ENCODE measurements at places on chromosomes 11 and 22.
A peak's percentile ranks its signal among the peaks of the same experiment; 100 is the strongest.

- DNase-seq: no peak
Measured at GRCh38 chr22:17046566-17047348, 38.0 kb upstream of the IL17RA start.

DNA sequence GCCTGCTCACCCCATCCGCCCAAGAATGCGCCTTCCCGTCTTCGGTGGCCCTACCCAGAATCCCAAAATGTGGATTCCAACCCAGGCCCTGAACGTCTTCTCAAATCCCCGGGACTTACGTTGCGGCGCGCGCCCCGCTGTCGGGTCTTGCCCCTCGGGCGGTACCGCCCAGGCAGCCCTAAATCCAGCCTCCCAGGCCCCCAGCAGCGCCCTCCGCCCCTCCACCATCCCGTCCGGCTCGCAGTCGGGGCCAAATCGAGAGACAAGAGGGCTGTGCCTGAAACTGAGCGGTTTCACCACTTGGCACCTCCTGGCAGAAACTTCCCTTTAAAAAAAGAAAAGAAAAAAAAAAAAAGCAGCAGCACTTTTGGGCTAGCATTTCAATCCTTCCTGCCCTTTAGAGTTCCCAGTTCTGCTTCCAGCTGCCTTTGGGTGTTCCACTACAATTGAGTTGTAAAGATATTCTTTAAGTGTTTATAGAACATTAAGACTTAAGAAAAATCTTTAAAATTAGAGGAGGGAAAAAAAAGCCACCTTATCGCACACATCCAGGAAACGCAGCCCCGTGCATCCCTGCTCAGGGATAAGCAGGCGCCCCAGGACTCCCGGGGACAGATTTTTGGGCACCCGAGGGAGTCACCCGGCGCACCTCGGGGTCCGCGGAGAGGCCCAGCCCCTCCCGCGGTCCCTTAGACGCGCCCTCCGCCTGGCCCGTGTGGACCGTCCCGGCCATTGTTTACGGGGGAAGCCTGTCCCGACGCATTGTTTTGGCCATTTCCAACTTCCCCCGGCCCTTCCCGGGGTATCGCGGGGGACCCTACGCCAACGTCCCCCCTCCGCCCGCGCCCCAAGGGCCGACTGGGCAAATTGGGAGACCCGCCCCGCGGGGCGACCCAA, 57.6 kb downstream of the KCNJ4 start:
- peak; percentile 37 for DNase-seq

GRCh38 chr22:43501878-43502277, 90.1 kb downstream of the MPPED1 start:
- DNase-seq: no peak

GRCh38 chr11:126046570-126047195, 16.0 kb downstream of the CDON start:
- no peak for DNase-seq

DNA sequence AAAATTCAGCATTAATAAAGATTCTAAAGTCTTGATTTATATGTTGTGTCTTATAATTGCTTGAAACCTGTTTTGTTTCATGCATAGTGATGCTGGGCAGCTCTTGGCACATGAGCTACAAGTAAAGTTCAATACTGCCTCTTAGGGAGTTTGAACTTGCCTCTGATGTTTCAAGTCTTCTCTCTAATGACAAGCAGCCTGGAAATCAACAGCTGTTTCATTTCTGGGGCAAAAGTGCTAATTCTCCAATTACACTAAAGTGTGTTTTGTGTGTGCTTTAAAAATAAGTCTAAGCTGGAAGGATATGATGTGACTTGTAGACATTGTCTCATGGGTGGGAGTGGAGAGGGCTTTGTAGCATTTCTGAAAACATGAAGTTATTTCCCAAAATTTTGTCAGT, 23.7 kb upstream of the SESN3 start:
- DNase-seq: no peak

- DNase-seq: no peak
Measured at GRCh38 chr11:69158301-69159149, 2.8 kb downstream of the SMIM38 start.

GRCh38 chr11:62105667-62106191, 18.1 kb upstream of the INCENP start:
- no peak for DNase-seq

- no peak for DNase-seq
Measured at GRCh38 chr11:109696191-109696897, 274.4 kb downstream of the C11orf87 start.

GRCh38 chr11:3166268-3167142, 1.4 kb upstream of the OSBPL5 start:
- DNase-seq: no peak

- no peak for DNase-seq
Measured at GRCh38 chr11:61542705-61543104, 34.2 kb downstream of the LRRC10B start.

DNA sequence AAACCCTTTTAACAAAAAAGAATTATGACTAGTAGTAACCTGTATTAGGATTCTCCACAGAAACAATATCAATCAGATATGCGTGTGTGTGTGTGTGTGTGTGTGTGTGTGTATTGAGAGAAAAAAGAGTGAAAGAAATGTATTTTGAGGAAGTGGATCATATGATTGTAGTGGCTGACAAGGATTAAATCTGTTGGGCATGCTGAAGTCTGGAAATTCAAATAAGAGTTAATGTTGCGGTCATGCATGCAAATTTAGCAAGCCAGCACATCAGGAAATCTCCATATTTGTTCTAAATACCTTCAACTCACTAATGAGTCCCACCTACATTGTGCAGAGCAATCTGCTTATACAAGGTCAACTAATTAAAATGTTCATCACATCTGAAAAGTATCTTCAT, 46.8 kb upstream of the IGLL5 start:
- no peak for DNase-seq

DNA sequence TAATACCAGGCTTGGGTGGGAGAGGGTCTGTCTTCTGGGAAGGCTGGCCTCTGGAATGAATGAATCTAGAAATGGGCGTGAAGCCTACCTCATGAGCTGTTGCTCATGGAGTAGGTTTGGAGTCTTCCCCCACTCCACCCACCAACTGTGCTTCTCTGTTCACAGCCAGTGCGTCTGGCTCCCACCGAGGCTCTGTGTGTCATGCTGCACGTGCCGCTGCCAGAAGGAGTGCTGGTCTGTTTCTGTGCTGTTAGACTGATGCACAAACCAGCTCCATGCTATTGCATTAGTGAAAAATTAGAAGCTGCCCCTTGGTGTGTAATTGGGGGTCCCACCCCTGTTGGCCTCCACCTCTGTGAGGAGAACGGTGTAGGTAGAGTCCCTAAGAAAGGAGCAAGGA, 132.3 kb upstream of the PARVA start:
- no peak for DNase-seq

DNA sequence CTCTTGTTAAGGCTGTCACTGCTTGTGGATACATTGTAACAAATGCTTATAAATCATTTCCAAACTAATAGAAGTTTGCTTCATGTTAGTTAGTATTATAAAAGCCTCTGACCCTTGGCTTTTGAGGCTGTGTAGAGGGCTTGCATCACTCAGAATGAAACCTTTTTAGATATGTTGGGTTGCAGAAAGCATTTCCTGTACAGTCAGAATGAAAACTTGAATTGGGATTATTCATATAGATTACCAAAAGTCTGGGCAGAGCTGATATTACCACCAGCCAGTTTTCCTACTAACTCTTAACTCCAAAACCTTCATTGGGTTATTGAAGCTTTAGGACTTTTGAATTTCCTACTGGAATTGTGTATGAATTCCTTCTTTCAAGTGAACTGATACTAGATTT, 12.0 kb downstream of the KMT2A start:
- DNase-seq: no peak

DNA sequence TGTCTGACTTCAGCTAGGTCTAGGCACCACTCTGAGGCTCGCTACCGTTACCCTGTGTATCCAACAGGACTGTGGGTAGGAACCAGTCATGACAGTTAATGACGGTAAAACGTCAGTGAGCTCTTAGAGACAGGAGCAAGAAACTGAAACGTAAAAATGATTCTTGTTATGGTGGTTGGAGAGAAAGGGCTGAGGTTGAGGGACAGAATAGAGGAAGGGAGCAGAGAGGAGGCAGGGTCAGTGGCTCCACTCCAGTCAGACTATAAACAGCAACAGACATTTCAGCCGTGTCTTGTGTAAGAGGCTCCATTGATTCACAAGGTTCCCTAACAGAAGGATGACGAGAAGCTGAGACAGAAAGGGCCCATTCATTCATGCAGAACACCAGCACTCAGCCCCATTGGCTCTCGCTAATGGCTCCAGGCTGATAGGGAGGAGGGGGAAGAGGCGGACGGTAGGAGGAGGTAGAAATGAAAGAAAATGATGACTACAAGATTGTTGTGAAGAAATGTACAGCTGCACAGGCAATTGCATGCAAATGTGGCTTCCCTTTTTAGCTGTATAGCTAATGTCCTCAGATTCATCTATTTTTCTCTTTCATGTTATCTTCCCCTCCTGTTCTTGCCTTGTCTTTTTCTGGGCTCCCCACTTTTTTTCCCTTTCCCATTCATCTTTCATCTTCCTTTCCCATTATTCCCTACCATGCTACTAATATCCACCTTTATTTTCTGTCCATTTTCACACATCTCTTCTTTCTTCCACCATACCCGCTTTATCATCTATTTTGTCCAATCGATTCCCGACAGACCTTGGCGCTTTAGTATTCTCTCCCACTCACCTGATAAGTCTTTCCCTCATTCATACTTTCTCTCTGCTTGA, 34.3 kb downstream of the ETS1 start:
- DNase-seq: peak; percentile 78

DNA sequence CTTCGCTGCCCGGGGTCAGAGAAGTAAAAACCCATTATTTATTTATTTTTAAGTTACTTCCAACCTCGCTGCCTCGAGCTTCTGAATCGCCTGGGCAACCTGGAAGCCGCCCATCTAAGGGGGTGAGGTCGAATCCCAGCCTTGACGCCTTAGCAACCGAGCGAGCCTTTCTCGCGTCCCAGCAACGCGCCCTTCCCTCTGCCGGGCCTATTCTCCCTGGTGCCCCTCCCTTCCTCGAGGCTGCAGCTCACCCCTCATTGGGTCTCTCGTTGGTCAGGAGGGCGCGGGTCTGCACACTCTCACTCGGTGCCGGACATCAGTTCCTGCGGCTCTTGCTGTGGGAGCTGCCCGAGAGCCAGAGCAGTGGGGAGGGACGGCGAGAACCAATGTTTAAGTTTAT, at the start of gene CCDC81:
CCDC81 (plus strand) TSS at position 302 of the 400 bp plus-strand sequence. CDS start 277 bp downstream, outside the sequence.
- no peak for DNase-seq

All from frontal cortex (tissue), 4 donors.